Ascending aorta (tissue), 2 donors: ENCODE measurements at places on chromosomes 5 and 9.
A peak's percentile ranks its signal among the peaks of the same experiment; 100 is the strongest.

GRCh38 chr9:119224431-119224830 is 144.8 kb downstream of the BRINP1 start:
- no peak for DNase-seq

- no peak for DNase-seq
Measured at GRCh38 chr5:159929176-159929575, 12.9 kb downstream of the ADRA1B start.

- DNase-seq: no peak
Measured at GRCh38 chr9:100228352-100228869, 124.3 kb downstream of the TEX10 start.

- no peak for DNase-seq
Measured at GRCh38 chr9:76424491-76424890, 30.3 kb upstream of the RFK start.

GRCh38 chr5:61330845-61331406 is 1.1 kb upstream of the ZSWIM6 start:
- DNase-seq: peak; percentile 88

GRCh38 chr5:79697222-79698170 is 7.9 kb downstream of the CMYA5 start:
- no peak for DNase-seq

GRCh38 chr9:63817622-63818518 is 1467.1 kb downstream of the FOXD4L5 start:
- DNase-seq: peak; percentile 84

- no peak for DNase-seq
Measured at GRCh38 chr5:136710834-136711233, 345.5 kb upstream of the TRPC7 start.

GRCh38 chr5:78905084-78905938 is 79.8 kb downstream of the ARSB start:
- no peak for DNase-seq

- no peak for DNase-seq
Measured at GRCh38 chr9:113712053-113712452, 164.1 kb upstream of the ZNF618 start.
